ENCODE measurements at places on chromosomes 16 and 17. TPM values are rescaled to one million over a fixed set of nuclear protein-coding genes. Genes with fewer than 3 reads are reported as not detected.

Gene CMTM4
- total RNA-seq = 10.2 TPM

Gene GPR139
- not detected for total RNA-seq

Gene ATP6V0D1
- total RNA-seq = 99.7 TPM

Gene TGFB1I1
- total RNA-seq = 22.2 TPM

Gene FBXO39
- not detected for total RNA-seq
